ENCODE measurements at places on chromosomes 7 and 10.

DNA sequence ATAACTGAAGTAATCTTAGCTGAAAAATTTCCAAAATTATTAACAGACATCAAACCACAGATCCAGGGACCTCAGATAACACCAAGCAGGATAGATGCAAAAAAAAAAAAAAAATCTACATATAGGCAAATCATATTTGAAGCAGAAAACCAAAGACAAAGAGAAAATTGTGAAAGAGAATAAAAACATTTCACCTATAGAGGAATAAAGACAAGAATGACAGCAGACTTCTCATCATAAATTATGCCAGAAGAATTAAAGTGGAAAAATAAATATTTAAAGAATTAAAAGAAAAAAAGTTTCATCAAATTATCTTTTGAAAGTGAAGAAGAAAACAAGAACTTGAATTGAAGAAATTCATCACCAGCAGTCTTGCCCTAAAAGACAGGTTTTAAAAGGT is 467.5 kb downstream of the GPAM start:
- no peak for DNase-seq

GRCh38 chr10:131300508-131300907 is 11.0 kb downstream of the TCERG1L start:
- DNase-seq, result no peak

DNA sequence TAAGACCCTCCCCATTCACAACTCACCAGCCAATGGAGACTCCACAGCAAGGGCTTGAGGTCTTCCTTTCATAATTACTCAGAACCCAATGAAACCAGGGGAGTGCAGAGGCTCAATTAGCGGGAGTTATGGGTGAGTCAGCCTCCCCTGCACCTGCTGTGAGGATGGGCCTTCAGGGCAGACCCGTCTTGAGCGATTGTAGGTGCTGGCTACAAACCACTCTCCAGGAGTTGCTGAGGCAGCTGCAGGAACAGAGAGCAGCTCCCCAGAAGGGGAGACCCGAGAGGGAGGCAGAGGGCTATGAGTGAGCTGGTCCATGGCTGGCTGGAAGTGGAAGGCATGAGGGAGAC is 58.5 kb upstream of the SORCS3 start:
- DNase-seq, result no peak

- no peak for DNase-seq
Observed at GRCh38 chr10:87068281-87068680, 26.4 kb downstream of the GLUD1 start.

- no peak for DNase-seq
Observed at GRCh38 chr10:74163319-74164068, 12.5 kb downstream of the ADK start.

DNA sequence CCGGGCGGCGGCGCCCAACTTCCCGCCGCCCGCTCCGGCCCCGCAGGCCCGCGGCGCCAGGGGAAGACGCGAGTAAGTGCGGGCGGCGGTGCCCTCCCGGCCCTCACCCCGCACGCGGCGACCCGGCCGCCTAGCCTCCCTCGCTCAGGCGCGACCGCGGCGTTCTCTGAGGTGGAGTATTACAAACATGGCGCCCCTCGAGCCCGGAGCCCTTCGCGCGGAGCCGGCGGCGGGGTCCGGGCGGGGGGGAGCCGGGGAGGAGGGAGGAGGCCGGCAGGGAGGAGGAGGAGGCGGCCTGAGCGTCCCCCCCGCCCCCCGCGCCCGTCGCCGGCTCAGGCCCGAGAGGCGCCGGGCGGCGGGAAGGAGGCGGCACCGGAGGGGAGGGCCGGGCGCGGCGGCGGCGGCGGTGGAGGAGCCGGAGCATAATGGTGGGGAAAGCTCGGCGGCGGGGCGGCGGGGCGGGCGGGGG is at the start of gene ZMYND11:
ZMYND11 (plus strand) TSS at position 324 of the 469 bp plus-strand sequence. CDS start 44,558 bp downstream, outside the sequence.
- DNase-seq, result peak; percentile 61

GRCh38 chr7:5523052-5523711 is 99.5 kb upstream of the TNRC18 start:
- DNase-seq, result no peak

- DNase-seq, result no peak
Observed at GRCh38 chr10:58278274-58278961, 9.5 kb downstream of the CISD1 start.

DNA sequence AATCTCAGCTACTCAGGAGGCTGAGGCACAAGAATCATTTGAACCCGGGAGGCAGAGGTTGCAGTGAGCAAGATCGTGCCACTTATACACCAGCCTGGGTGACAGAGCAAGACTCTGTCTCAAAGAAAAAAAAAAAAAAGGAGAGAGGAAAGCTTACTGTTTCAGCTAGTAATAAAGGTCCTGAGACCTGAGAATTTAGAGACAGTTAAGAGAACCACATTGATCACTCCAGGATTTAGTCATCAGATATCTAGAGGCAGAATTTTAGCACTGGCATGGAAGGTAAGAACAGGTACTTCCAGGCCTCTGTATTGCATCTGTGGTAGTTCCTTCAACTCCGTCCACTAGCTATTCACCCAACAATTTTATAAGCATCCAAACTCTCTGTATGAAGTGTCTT is 7.8 kb downstream of the COG5 start:
- no peak for DNase-seq

DNA sequence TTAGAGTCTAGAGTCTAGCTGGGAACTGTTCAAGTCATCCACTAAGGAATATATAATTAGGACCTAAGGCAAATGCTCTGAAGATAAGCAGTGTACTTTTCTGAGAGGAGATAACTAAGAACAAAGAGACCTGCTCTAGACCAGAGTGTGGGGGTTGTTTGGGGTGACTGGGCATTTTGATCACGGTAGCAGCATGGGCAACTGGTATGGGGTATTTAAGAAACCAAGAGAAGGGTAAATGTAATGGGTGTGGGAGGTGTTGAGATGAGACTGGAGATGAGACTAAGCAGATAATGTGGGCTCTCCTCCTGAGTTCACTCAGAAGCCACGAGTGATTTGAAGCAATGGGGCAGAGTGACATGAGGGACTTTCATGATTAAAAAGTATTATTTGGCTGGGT is 1082.9 kb downstream of the GATA3 start:
- no peak for DNase-seq

- DNase-seq, result peak; percentile 66
Observed at GRCh38 chr10:12181065-12181775, 14.5 kb downstream of the NUDT5 start.

DNA sequence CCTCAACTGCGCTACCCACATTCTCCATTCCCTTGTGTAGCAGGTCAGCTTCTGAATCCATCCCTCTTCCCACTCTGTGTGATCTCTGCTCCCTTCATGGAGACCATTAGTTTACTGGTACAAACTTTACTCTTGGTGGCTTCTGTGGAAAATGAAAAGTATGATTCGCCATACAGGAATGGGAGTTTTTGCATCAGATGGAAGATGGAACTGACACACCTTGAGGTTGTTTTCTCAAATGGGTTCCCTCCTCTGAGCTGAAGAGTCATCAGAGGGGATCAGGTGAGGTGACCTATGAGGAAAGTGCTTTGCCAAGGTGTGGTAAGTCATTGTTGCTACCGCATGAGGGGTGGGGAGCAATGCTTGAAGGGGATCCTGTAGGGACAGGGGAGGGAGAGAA is 266.8 kb downstream of the INHBA start:
- no peak for DNase-seq

GRCh38 chr7:107932805-107933204 is 41.8 kb downstream of the DLD start:
- no peak for DNase-seq

DNA sequence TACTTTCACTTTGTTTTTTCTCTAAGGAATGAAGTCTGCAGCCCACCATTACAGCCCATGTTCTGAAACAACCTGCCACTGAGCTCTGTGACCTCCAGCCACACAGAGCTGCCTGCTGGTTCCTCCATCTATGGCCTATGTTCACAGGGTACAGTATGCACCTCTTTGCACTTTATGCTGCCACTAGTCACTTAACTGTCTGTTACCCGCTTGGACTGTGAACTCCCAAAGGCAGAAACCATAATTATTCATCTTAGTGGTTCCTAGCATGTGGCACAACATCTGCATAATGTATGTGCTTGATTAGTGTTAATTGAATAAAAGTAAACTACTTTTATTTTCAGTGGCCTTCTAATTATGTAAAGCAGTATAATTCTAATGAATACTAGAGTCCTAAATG is 95.5 kb upstream of the BET1 start:
- DNase-seq, result no peak

DNA sequence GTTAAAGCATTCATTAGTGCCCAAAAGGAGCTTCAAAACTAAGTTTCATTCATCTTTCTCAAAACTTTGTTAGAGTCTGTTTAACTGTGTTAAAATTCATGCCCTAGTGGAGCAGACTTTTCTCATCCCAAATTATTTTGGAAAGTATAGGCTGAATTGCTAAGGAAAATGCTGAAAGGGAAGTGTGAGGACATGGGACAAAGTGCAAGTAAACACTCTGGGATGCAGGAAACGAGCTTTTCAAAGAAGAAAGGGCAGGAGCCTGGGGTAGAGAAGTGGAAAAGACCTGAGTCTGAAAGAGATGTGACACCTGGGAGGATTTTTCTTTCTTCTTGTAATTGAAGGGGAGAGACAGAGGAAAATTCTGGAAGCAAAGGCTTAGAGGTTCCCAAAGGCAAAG is 93.1 kb upstream of the ANKRD1 start:
- DNase-seq, result no peak

- no peak for DNase-seq
Observed at GRCh38 chr7:157017603-157018327, 7.3 kb upstream of the MNX1 start.

- DNase-seq, result no peak
Observed at GRCh38 chr7:42774436-42774835, 137.4 kb downstream of the C7orf25 start.

DNA sequence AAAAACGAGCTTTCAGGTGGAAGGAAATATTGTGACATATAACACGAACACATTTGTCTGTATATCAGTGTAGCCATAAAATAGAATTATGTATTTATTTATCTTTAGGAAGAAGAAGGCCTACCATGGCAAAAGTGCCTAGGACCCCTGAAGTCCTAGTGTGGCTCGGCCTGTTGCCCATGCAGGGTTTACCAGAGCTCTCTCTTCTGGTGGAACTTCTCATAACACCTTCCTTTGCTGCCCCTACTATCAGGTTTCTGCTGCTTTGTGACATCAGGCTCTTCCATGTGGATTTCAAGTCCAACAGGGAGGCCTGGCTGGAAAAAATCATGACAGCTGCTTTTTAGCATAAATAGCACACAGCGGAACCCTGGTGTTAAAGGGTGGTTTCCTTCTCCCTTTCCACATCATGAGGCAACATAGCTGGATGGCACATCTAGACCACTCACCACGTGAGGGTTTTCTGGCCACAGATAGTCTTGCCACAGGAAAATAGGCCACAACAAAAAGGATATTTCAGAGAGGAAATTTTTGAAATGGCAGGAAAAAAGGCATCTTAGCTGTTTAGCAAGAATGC is 44.8 kb upstream of the ADO start:
- DNase-seq, result no peak

DNA sequence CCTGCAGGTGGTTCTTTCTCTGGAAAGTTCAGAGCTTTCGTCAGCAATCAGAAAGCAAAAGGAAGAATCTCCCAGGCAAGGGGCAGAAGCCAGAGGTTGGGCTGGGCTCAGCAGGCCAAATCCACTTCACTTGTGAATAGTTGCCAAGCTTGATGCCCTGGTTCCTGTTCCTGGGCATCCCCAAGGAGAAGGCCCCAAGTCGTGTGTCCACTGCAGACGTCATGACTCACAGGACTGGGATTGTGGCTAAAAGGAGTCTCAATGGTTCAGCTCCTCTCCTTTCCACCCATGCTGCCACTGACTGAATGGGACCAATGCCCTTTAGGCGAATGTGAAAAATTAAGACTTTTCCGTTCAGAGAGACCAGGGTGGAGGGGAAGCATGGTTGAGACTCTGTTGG is 38.6 kb upstream of the TRIM8 start:
- DNase-seq, result no peak

DNA sequence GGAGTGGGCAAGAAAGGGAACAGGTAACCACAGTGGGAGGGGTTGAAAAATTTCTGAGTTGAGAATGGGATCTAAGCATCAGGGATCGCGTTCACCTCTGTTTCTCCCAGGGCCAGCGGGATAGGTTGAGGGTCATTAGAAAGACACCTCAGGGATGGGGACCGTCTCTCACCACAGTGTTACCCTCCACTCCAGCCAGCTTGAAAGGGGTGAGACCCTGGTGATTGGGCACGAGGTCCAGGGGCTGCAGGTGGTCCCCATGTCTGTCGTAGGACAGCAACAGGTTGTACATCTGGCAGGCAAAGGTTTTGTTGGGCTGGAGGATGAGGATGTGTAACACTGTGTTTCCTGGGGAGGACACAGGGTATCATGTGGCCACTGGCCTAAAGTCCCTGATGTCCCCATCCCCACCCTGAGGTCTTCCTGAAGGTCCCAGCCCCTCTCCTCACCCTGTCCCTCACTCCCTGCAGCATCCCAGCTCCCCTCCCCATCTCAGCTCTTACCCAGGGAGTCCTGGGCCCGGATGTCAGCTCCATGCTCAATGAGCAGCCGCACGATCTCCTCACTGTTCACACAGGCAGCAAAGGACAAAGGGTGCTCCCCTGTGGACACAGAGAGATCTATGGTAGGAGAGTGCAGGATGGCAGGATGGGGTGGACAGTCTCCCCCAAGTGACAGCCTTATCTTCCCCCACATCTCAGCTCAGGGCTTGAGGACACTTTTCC is 9.1 kb downstream of the TRPV6 start:
- DNase-seq, result no peak

GRCh38 chr7:39744620-39745019 is 121.2 kb downstream of the RALA start:
- DNase-seq, result no peak

GRCh38 chr7:149887311-149887710 is 13.5 kb downstream of the ATP6V0E2 start:
- DNase-seq, result no peak

DNA sequence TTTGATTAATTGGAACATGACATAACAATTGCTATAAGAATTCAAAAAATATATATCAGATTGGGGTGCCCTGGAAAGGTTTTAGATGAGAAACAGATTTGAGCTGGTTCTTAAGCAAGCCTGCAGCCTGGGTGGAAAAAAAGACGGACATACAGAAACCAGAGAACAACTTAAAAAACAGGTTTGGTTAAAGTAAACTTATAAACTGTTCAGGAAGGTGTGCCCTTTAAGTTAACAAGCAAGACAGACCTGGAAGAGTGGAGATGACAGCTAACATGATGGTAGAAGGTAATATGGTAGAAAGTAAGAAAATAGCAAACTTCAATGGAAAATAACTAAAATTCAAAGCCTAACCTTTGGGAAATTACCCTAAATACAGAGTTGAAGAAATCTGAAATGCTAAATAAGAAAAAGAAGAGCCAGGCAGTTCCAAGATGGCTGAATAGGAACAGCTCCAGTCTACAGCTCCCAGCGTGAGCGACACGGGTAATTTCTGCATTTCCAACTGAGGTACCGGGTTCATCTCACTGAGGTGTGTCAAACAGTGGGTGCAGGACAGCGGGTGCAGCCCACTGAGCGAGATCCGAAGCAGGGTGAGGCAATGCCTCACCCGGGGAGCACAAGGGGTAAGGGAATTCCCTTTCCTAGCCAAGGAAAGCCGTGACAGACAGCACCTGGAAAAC is 52.2 kb downstream of the CADPS2 start:
- no peak for DNase-seq

GRCh38 chr10:86221442-86222335 is 144.9 kb downstream of the GRID1 start:
- DNase-seq, result no peak

All from activated T-cell treated with anti-CD3 and anti-CD28 coated beads for 24 hours (primary cell).